Pulmonary artery endothelial cell (primary cell): ENCODE measurements at places on chromosomes 6 and 20. TPM values are rescaled to one million over a fixed set of nuclear protein-coding genes. Genes with fewer than 3 reads are reported as not detected.

UST gene
- 1.6 and 3.4 TPM in 2 replicates for total RNA-seq

SLC44A4 gene
- 0.07 TPM in 1 of 2 replicates, not detected in the other for total RNA-seq

DNA sequence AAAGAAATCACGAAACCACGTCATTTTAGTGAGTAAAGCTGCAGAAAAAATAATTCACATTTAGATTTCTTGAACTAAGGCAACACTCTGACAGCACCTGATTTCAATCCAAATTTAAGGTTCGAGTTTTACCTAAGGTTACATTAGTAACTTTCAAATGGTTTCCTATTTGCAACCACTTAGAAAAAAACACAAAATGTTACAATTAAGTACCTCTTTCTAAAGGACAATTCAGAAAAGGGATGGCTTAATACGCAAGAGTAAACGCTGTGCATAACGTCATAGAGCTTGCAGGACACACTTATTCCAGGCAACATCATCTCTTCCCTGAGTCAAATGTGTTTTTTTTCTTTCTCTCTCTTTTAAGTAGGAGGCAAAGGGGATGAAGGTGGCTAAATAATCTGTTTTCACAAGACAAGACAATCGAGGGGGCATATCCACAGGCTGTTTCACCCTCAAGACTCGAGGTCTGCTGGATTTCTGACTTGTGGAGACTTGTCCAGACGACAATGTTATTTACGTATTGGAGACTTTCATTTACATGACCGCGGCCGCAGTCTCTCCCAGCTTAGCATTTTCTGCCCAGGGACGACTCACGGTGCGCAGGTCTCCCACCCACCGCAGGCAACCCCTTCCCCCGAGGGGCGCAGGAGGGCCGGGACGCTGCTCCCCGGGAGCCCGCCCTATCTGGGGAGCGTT is 86.0 kb downstream of the SESN1 start:
- no peak for DNase-seq

- DNase-seq, result no peak
Measured at GRCh38 chr6:41404182-41404845, 68.9 kb downstream of the NCR2 start.

KHDC1L gene
- not detected in 2 replicates for total RNA-seq

PCK1 gene
- total RNA-seq, result not detected in 2 replicates

- DNase-seq, result no peak
Measured at GRCh38 chr20:9398882-9399281, 115.5 kb upstream of the LAMP5 start.

DNA sequence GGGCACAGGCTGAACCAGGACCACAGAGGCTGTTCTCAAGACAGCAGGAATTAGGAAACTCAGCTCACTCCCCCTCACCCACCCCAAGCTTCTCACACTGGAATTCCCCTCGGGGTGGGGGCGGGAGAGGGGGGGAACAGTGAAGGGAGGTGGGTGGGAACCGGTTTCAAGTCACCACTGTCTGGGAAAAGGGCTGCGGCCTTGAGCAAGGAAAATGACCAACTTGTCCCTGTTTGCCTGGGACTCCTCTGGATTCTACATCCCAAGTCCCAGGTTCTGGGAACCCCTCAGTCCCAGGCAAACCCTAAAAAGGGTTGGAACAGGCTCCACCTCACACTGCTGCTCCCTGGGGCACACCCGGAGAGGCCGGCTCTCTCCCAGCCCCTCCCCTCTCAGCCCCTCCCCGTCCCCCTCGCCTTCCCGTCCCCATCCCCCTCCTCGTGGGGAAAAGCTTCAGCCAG is 230.7 kb downstream of the TFAP2C start:
- DNase-seq, result no peak

DNA sequence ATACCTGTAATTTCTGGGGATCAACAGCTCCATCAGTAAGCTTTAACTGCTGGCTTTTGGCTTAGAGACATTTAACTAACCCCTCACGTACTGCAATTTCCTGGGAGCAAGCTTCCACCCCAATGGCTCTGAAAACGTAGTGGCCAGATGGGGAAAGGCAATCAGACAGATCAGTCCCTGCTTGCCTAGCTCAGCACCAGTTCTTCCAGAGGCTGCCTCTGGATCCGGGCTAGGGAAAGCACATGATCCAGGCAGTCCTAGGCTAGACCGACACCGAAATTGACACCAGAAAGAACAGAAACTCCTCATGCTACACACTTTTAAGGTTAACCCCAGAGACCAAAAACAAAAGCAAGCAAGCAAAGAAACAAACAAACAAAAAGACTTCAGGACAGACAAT is 13.3 kb downstream of the PREP start:
- no peak for DNase-seq

DNA sequence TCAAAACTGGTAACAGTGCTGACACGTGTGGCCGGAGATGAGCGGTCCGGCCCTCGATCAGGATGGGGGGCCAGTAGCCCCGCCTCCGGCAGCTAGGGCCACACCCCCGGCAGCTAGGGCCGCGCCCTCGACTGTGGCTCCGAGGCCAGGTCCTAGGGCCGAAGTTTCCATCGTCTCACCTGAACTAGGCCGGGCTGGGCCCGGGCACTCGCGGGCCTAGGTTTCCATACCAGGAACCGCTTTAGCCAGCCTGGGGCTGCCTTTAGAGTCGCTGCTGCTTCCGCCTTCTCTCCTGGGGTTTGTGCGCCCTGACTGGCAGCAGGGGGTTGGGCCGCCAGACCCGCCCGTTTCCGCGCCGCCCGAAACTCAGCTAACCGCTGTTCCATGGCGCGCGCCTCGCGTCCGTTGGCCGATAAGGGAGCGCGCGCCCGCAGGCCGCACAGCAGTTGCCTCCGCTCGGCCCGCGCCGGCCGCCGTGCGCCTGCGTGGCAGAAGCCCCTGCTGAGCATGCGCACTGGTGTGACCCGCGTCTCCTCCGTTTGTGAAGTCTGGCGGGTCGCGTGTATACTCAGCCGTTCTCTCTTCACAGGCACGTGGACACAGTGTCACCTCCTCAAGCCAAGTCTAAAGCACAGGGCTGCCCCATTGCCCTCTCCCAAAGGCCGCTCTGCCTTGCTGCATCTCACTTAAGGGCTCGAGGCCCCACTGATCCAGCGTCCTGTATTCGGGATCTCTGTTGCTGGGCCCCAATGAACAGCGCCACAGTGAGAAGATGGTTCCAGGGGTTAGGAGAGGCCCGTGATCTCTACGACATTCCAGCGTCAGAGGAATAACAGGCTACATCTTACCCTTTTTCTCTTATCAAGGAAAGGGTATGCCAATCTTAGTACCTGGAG is at the start of gene SAYSD1:
TSS of gene SAYSD1 (minus strand) at position 483 of the 896 bp plus-strand sequence. CDS start at position 386, 97 bp downstream.
- peak; percentile 66 for DNase-seq

DNA sequence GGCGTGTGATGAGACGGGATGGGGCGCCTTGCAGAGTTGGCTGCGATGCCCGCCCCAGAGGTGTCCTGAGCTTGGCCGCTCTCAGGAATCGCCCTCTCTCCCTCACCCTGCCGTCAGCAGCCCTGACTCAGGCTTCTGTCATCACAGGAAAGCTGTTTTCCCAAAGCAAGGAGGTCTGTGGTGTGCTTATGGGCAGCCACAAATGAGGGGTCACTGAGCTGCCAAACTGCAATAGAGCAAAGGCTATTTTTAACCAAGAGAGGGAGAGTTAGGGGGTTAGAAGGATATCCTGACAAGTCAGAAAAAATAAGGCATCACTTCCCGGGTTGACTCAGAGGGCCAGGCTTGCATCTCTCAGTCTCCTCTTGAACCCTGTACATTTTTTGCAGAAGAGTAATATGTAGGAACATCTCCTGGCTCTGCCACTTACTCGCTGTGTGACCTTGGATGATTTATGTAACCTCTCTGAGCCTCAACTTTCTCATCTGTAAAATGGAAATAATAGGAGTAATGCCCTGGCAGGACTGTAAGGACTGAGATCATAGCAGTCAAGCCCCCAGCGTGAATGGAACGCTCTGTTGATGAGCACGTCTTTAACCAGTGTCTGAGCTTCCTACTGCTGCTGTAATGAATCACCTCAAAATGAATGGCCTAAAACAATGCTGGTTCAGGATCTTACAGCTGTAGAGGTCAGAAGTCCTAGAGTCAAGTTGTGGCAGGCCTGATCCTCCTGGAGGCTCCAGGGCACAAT is 181.9 kb downstream of the NFATC2 start:
- peak; percentile 96 for DNase-seq

DNA sequence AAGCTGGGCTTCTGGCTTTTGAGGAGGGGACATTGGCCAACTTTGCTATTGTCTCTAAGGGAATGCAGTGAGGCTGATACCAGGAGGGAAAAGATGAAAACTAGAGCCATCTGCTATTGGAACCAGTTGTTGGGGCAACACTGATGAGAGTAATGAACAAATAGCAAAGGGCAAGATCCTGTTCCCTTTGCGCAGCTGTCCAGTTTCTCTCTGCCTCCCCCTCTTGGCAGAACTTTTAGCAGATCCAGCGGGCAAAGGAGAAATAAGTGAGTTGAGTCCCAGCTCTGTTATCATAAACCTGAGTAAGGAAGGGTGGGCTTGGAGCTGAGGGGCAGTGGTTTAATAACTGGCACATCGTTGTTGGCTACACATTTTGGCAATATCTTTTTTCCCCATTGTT is 126.8 kb downstream of the AKAP7 start:
- DNase-seq, result no peak

HLA-C gene
- total RNA-seq, result 260 and 426 TPM in 2 replicates

POU5F1 gene
- total RNA-seq, result 0.56 and 1.6 TPM in 2 replicates

GRCh38 chr6:20403766-20404640 is 2.3 kb downstream of the E2F3 start:
- DNase-seq, result peak; percentile 75

- no peak for DNase-seq
Measured at GRCh38 chr6:32151181-32151862, 417 bp downstream of the PRRT1 start.
